Fibroblast of lung (primary cell): ENCODE measurements at places on chromosomes 2 and 18. TPM values are rescaled to one million over a fixed set of nuclear protein-coding genes. Genes with fewer than 3 reads are reported as not detected.

DNA sequence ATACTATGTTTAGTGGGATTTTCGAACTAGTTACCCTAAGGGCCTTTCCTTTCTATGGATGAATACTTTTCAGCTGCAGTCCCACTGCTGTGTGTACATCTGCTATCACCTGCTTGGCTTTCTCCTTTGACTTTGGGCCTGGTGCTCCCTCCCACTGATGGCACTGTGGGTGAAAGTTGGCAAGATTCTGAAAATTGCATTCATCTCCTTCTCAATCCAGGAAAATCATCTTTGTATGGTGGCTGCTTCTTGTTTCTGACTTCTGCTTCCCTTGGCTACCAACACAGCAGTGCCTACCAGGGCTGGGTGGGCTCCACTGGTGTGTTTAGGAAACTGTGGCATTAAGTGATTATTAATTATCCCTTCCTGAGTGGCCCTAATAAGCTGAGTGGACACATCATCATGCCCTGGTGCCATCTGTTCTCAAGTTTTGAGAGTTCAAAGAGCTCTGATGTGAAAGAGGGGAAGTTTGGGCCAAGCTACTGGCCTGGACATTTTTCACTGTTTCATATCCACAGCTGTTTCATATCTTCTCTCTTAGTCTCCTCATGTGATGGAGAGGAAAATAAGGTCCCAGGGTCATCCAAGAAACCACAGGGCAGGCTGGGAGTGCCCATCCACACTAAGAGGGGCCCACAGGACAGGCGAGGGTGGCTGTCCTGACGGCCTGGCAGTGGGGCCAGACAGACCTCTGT is 16.7 kb downstream of the HK2 start:
- no peaks in the 10 kb centered on the region for H3K27me3 ChIP-seq
- H3K4me1 ChIP-seq = peaks cover 32% of the 10 kb centered on the region
- H3K27ac ChIP-seq = peak overlapping the region; percentile 14
- H3K4me3 ChIP-seq = no peak overlapping the region
- peaks cover 2% of the 10 kb centered on the region for H3K36me3 ChIP-seq

DNA sequence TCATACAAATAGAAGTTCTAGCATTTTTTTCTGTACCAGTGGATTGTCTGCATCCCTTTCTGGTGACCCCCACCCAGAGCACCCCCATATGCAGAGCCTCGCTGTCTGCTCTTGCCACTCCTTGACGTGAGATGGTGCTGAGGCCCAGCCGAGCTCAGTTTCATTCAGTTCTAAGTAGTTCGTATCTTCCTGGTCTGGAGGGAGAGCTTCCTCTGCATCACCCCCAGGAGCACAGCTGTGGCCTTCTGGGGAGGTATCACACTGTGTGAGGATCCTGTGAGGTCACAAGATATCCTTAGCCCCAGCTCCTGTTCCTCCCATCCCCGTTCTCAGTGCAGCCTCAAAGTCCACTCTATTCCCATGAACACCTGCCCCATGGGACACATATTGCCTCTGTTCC is 132.7 kb downstream of the PTGR3 start:
- DNase-seq = no peak
- H3K36me3 ChIP-seq = no peaks in the 10 kb centered on the region
- no peaks in the 10 kb centered on the region for H3K4me1 ChIP-seq
- no peak overlapping the region for H3K27ac ChIP-seq
- no peak overlapping the region for H3K4me3 ChIP-seq

DNA sequence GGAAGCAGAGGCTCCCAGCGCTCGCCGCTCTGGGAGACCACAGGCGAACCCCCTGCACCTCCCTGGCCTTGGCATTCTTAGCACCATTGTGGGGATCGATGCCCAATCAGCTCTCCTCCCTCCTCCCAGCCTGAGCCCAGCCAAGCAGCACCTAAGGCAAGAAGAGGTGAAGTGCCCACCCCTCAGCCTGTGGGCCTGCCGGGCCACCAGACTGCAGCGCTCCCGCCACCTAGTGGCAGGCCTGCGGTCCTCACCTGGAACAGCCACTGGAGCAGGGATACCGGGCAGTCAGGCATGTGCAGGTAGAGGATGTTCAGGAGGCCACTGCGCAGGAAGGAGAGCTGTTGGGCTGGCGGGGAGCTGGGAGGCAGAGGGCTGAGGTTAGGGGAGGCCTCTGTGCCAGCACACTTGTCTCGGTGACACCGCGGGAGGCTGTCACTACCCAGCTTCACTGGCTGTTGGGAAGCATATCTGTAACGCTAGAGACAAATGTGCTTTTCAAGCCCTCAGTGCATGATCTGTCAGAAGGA is 35.2 kb downstream of the FAM178B start:
- H3K27ac ChIP-seq = no peak overlapping the region
- DNase-seq = peak; percentile 43
- peaks cover 11% of the 10 kb centered on the region for H3K27me3 ChIP-seq

GRCh38 chr2:161426922-161427663 is 11.0 kb downstream of the TBR1 start:
- H3K27me3 ChIP-seq = peaks cover 62% of the 10 kb centered on the region
- no peaks in the 10 kb centered on the region for H3K4me1 ChIP-seq
- no peaks in the 10 kb centered on the region for H3K36me3 ChIP-seq
- DNase-seq = peak; percentile 21
- H3K27ac ChIP-seq = no peak overlapping the region

DNA sequence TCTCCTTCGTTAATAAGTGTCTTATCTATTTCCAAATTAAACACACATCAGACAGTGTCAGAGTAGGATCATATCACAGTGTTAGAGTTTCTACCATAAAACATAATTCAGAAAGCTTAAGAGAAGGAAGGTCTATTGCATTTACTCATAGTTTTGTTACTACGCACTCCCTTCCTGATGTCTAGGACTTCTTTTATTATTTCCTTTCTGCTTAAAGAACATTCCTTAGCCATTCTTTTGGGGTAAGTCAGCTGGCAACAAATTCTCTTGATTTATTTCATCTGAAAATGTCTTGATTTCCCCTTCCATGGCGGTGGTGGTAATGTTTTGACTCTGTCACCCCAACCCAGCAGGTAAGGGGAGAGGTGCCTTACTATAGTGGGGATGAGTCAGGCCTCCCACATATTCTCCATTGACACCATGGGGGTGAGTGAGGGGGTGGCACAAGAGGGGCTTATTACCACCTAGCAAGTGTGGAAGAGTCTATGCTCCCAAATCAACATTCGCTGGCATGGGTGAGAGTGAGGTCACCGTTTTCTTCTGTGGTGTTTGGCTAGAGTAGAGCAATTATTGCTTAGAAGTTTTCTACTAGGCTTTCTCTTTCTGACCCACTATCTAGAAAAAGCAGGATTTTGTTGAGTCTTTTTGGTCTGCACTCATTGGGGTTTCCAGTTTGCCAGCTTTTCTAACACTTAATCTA is 29.9 kb downstream of the ABCB11 start:
- no peak overlapping the region for H3K27ac ChIP-seq
- H3K36me3 ChIP-seq = no peaks in the 10 kb centered on the region
- no peak overlapping the region for H3K4me3 ChIP-seq
- peak; percentile 64 for DNase-seq

DNA sequence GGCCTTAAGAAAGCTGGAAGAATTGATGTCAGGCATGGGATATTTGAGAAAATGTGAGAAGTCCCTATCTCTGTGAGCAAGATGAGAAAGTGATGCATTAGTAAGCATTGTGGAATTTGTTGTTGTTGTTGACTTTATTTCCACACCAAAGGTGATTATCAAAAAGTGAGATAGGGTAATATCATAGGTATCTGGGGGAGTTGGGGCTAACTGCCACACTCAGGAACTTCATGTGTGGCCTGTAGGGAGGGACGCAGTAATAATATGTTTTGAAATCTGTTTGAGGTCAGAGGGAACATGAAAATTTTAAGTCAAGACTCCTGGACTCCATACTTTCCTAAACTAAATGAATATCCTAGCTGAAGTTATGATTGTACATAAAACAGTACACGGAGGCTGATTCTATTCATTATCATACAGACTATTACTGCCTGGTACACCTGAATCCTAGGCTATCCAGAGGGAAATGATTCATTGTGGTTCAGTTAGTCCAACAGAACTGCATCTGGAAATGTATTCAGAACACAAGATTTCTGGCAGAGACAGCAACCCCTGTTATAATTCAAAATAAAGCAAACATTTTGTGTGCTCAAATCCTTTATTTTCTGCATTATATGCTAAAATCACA is 304.8 kb downstream of the CPS1 start:
- no peak for DNase-seq
- H3K36me3 ChIP-seq = no peaks in the 10 kb centered on the region
- no peaks in the 10 kb centered on the region for H3K4me1 ChIP-seq
- H3K27me3 ChIP-seq = no peaks in the 10 kb centered on the region
- no peak overlapping the region for H3K4me3 ChIP-seq

- peaks cover 4% of the 10 kb centered on the region for H3K4me1 ChIP-seq
- no peak overlapping the region for H3K27ac ChIP-seq
- no peaks in the 10 kb centered on the region for H3K36me3 ChIP-seq
- no peak for DNase-seq
- no peaks in the 10 kb centered on the region for H3K27me3 ChIP-seq
Measured at GRCh38 chr2:144156736-144157640, 362.9 kb downstream of the ZEB2 start.

DNA sequence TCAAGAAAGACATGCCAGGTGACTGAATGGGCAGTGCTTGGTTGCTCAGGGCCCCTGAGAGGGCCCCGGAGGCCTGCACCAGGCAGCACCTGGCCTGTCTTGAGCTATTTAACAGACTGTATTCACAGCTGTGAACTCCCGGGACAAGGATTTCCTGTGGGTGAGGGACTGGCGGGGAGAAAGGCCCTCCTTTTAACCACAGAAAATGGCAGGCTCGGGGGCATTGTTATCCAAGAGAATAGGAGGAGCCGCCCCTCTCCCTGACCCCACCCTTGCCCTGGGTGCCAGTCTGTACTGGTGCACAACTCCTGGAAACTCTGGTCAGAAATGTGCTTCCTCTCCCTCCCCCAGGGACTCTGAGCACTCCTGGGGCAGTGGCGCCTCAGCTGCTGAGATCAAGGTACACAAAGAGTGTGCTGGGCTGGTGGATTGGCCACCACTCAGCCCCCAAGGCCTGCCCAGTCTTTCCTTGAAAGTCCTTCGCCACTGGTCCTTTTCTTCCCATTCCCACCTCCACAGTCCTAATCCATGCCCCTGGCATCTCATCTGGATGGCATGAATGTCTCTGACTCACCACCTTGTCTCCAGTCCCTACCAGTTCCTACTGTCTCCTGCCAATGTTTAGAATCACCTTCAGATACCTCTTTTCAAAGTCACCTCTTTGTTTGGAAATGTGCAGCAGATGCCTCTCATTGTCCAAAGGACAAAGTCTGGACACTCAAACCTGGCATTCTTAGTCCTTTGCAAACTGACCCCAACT is 19.6 kb upstream of the EPAS1 start:
- H3K4me1 ChIP-seq = peaks cover 5% of the 10 kb centered on the region
- H3K27ac ChIP-seq = no peak overlapping the region
- DNase-seq = no peak
- no peaks in the 10 kb centered on the region for H3K36me3 ChIP-seq
- H3K4me3 ChIP-seq = no peak overlapping the region

DNA sequence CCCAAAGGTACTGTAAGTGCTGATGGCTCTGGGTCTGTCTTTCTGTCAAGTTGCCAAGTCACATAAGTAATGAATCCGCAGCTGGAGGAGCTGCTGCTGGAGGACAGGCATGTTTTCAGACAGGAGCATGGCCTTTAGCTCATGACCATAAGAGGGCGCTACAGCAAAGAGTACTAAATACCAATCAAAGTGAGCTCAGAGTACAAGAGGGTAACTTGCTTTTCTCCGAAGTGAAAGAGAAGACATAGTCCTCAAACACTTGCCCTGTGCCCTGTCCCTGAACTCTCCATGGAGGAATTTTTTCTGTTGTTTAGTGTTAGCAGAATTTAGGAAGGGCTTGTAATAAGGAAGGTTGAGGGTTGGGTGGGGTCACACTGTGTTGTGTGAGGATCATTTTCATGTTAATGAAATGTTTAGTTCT is 58.0 kb upstream of the EML6 start:
- H3K4me3 ChIP-seq = no peak overlapping the region
- H3K27me3 ChIP-seq = no peaks in the 10 kb centered on the region
- peaks cover 29% of the 10 kb centered on the region for H3K36me3 ChIP-seq
- DNase-seq = peak; percentile 27
- H3K4me1 ChIP-seq = peaks cover 25% of the 10 kb centered on the region

DNA sequence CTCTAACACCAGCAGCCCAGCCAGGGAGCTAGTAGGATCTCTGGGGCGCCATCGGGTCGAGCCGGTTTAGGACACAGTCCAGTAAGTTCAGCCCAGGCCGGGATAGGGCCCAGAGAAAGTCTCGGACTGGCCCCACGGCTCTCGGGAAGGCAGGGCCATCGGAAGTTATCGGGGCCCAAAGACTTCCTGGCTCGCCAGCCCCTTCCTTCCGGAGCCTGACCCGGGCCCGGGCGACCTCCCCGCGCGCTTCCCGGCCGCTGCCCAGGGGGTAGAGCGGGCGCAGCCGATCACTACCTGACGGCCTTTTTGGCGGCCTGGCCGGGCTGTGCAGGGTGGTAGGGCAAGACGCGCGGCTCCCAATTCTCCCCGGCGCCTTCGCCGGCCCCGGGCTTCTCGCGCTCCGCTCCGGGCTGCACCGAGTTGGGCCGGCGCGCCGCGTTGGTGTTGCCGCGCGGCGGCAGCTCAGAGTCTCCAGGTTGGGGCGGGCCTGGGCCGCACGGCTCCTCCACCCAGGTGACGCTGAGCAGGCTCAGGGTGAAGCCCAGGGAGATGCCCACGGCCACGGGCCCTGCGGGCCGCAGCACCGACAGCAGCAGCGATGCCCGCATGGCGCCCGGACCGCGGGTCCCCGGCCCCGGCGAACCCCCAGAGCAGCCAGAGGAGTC is 546 bp downstream of the CHPF start:
- peak overlapping the region; percentile 64 for H3K27ac ChIP-seq
- DNase-seq = peak; percentile 31
- H3K4me3 ChIP-seq = peak overlapping the region; percentile 81
- no peaks in the 10 kb centered on the region for H3K27me3 ChIP-seq
- H3K36me3 ChIP-seq = peaks cover 17% of the 10 kb centered on the region
- peaks cover 5% of the 10 kb centered on the region for H3K4me1 ChIP-seq

DNA sequence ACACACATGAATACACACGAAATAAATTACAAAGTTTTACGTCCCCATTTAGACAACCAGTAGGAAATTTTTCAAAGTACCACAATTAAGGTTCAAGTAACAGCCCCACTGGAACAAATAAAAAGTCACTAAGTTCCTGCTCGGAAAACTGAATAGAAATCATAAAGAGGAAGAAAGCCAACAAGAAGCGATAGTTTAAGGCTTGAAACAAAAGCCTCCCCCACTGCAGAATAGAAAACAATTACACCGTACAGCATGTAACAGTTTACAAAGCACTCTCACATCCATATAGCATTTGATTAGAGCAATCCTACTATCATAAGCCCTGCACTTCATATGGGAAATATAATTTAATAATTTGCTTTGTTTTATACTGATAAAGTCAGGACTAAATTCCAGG is 15.5 kb downstream of the KLF7 start:
- no peak for DNase-seq
- H3K36me3 ChIP-seq = no peaks in the 10 kb centered on the region
- H3K4me3 ChIP-seq = no peak overlapping the region
- no peak overlapping the region for H3K27ac ChIP-seq
- no peaks in the 10 kb centered on the region for H3K27me3 ChIP-seq

Gene HOXD9
- total RNA-seq = not detected in 2 replicates

Gene LYG2
- not detected in 2 replicates for total RNA-seq

Gene CDH20
- 0.26 TPM in 1 of 2 replicates, not detected in the other for total RNA-seq

Gene CAPN14
- total RNA-seq = under 0.01 and 0.17 TPM in 2 replicates

Gene TRABD2A
- total RNA-seq = 10.8 and 14.4 TPM in 2 replicates
